ENCODE measurements at places on chromosomes 13 and 19.
A peak's percentile ranks its signal among the peaks of the same experiment; 100 is the strongest.

- DNase-seq = peak; percentile 67
Measured at GRCh38 chr13:97257800-97258799, 36.0 kb downstream of the MBNL2 start.

DNA sequence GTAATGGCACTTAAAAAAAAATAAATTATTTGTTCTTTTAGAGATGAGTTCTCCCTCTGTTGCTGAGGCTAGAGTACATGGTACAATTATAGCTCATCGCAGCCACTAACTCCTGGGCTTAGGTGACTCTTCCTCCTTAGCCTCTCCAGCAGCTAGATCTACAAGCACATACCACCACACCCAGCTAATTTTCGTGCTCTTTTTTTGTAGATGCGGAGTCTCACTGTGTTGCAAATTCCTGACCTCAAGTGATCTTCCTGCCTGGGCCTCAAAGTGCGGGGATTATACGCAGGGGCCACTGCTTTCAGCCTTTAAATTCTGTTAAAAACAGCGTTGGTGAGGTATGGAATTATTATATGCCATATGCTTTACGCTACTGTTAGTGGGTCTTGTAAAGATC, 2034.0 kb downstream of the OLFM4 start:
- DNase-seq = no peak

- no peak for DNase-seq
Measured at GRCh38 chr13:57314897-57315520, 148.0 kb downstream of the PRR20E start.

DNA sequence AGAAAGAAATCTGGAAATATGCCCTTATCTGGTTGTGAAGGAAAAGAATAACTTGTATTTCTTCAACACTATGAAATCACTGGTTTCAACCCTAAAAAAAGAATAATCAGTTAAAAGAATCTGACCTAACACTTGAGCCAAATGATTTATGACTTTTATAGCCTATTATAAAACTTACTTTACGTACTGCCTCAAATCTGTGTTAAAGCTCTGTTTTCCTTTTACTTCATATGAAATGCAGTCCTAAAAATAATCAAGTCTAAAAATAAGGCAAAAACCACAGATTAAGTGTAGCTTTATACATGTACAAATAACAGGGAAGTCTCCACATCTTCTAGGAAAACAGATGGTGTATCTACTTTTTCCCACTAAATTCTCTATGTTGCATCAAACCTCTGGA, 101.3 kb downstream of the VWA8 start:
- DNase-seq = no peak

DNA sequence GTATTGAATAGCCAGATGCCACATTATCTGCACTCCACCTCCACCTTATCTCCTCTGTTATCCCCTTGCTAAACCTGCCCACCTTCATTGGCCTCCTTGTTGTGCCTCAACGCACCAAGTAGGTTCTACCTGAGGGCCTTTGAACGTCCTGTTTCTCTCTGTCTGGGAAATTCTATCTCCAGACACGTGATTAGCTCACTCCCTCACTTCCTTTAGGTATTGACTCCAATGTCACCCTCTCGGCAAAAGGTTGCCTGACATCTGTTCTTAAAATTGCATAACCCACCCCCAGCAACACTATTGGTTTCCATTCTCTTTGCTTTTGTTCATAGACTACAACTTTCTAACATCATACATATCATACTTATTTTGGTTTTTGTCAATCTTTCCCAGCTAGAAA, 56.5 kb upstream of the MEDAG start:
- no peak for DNase-seq

DNA sequence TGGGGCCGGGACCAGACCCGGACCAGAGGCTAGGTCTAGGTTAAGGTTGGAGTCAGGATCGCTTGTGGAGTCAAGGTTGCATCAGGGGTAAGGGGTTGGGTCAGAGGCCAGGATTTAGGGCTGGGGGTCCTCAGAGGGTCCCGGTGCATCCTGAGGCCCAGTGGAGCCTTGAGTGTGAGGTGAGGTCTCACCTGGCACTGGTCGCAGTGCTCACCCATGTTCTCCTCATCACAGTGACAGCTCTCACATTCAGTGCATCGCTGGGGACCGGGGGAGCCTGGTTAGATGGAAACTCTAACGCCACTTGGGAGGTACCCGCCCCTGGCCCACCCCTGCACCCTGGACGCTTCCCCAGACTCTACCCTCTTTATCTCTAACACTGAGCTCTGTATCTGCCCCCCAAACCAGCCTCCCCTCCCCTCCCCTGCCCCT, 3.1 kb downstream of the HRC start:
- no peak for DNase-seq

GRCh38 chr19:55579766-55580621, 654 bp downstream of the ZNF579 start:
- peak; percentile 75 for DNase-seq

DNA sequence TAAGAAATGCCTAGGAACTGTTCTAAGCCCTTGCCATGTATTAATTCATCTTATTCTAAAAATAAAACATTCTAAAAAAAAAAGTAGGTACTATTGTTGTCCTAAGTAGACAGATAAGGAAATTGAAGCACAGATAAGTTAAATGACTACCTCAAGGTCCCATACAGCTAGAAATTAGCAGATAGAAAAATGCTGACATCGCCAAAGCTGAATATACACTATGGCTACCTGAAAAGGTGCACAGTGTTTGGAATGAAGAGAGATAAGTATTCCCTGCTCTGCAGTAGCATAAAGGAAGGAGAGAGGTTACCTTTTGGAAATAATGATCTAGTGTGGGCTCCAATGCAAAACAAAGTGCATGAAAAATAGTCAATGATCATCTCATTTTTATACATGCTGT, 65.3 kb downstream of the DCT start:
- no peak for DNase-seq

GRCh38 chr19:36939153-36939552, 23.0 kb downstream of the ZNF568 start:
- DNase-seq = no peak

GRCh38 chr13:85520445-85520844, 278.8 kb downstream of the SLITRK6 start:
- DNase-seq = no peak

GRCh38 chr13:112931028-112931934, 37.7 kb upstream of the MCF2L start:
- no peak for DNase-seq

GRCh38 chr19:45251452-45252354, 632 bp downstream of the MARK4 start:
- peak; percentile 74 for DNase-seq

GRCh38 chr19:58350871-58351557, 2.3 kb downstream of the A1BG start:
- DNase-seq = no peak

DNA sequence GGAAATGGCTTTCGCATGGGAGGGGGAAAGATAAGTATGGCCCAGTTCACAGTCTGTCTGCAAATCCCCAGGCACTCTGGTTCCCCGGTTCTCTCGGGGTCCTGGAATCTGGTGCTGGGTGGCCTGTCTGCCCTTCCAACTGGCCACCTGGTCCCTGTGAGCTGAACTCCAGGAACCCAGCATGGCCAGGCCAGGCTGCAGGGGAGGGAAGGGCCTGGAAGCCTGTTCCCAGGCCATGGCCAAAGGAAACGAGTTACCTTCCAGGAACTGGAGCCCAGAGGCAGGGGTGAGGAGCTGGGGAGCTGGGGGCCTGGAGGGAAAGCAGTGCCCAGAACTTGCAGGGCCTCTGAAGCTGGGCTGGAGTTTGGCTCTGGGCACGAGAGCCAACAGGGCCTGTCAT, 19.1 kb upstream of the PNMA8C start:
- no peak for DNase-seq

- no peak for DNase-seq
Measured at GRCh38 chr13:106443607-106444322, 91.7 kb downstream of the EFNB2 start.

- DNase-seq = no peak
Measured at GRCh38 chr19:6233056-6233826, 46.5 kb downstream of the MLLT1 start.

DNA sequence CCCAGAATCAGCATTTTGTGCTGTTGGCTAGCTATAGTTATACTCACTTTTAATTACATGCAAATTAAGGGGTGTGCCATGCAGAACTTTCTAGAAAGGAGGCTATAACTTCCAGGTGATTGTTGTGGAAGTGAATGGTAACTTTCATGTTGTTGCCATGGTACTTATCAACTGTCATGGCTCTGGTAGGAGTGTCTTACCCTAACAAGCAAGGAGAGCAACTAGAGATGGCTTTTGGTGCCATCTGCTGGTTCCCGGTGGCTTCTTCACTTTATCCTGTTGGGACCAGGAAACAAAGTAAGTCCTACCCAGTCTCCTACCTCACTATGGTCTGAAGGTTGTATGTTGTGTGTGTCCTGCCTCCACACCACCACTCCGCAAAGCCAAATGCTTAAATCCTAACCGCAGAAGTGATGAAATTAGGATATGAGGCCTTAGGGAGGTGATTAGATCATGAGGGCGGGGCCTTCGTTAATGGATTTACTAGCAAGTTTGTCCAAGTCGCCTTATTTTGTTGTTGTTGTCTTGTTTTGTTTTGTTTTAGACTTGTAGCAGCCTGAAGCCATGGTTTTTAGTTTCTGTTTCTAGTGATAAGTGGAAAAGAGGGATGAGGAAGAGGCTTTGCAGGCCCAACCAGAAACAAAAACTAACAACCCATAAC, 22.6 kb downstream of the FBXL12 start:
- peak; percentile 96 for DNase-seq

DNA sequence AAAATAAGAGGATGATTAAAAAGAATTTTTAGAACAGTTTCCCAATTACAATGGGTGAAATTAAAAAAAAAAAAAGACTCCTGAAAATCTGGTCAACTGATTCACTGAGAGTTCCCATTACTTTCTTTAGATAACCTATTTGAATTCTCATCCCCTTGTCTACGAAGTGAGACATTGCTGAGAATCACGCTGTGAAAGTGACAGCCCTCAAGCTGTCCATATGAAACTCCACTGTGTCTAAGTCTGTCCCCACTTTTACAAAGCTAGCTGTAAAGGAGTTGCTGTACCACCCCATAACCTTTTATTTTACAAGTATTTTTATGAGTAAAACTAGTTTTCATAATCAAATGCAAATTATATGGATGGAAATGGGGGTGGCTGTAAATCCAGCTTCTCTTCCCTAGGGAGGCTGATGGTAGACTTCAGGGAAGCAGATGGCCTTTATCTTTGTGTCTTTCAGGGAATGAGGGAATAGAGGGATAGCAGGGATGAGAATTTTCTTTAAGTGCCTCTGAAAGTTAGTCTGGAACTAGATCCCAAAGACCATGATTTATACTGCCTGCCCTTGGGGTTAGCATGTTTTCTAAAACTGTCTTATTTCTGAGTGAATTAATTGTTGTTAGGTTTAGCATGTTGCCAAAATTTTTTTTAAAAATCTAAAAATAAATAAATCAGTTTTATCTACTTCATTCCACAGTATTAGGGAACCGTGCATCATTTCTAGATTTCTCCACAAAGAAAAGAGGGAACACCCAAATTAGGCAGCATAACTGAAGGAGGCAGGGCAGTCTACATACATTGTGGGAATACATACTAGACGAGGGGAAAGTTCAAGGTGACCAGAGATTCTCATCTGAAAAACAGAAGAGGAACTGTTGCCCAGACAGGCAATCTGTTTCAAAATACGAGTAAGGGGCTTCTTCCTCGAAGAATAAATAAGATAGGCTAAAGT, 1219.1 kb downstream of the UQCRFS1 start:
- no peak for DNase-seq

- DNase-seq = no peak
Measured at GRCh38 chr19:44024900-44025216, 321 bp upstream of the ZNF222 start.

GRCh38 chr19:54114340-54115108, 933 bp downstream of the TFPT start:
- peak; percentile 90 for DNase-seq

GRCh38 chr19:48716562-48717291, 2.8 kb downstream of the MAMSTR start:
- no peak for DNase-seq

- peak; percentile 32 for DNase-seq
Measured at GRCh38 chr13:20672772-20673171, 30.7 kb upstream of the IL17D start.

- no peak for DNase-seq
Measured at GRCh38 chr13:88257706-88258105, 586.5 kb downstream of the SLITRK5 start.

DNA sequence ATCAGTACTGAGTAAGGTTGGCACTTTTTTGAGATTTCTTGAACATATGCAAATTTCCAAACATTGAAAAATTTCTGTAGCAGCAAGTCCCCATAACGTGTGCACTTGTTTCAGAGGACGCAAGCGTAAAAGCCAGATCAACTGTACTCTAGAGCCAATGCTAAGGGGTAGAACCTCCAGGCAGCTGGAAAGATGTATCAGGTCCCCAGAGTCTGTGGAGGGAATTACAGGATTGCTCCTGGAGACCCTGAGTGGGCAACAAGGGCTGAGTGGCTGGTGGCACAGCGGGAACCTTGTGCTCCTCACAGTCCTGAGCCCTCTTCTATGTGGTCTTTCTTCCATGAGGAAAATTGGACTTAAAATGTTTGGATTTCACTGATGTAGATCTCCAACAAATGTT, 53.9 kb upstream of the AMER2 start:
- DNase-seq = no peak

GRCh38 chr19:51593138-51593890, 22.2 kb downstream of the ZNF175 start:
- no peak for DNase-seq

DNA sequence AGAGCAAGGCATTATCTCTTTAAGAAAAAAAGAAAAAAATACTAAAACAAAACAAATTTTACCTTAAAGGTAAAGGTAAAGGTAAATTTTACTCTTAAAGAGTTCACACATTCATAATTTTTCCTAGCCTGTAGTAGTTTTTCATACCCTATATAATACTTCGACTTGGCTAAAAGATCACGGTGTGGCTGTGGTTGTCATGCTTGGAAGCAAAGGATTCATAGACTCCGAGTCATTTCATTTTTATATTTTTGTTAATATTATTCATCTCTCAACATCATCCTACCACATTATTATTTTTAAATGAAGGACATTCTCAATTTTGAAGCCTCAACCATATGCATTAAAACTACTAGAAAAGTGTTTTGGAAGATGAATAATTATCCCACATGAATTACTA, 52.7 kb downstream of the PIBF1 start:
- no peak for DNase-seq

GRCh38 chr19:50171752-50172151, 8.7 kb upstream of the IZUMO2 start:
- DNase-seq = no peak

Data from activated CD4-positive, alpha-beta T cell treated with anti-CD3 and anti-CD28 coated beads, Interleukin-2, amount 10 ng/mL, durations not matched to agents 24 days and 14 days (primary cell).